Hypothalamus (tissue), 51 donors: ENCODE measurements at places on chromosomes 12 and 14.
A peak's percentile ranks its signal among the peaks of the same experiment; 100 is the strongest.

GRCh38 chr14:68507544-68508081 lies 285.3 kb downstream of the ZFP36L1 start:
- peak; percentile 11 for DNase-seq

DNA sequence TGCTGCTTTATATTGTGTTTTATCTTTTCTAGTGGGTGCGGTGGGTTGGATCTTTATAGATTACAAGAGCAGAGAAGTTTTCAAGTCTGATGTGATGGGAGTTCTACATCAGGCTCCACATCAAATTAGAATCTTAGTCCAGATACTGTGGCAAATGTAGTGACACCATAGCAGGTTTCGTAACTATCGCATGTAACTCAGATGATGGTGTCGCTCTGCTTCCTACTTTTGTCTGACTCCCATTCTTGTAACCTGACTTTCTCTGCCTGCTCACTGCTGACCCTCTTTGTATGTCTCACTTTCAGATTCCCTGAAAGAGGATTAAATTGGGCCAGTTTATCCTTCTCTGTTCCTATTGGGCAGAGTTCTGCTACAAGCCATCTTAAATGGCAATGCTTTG lies 22.8 kb upstream of the FBXO34 start:
- no peak for DNase-seq

GRCh38 chr12:52559979-52560378 lies 7.0 kb upstream of the KRT71 start:
- no peak for DNase-seq

GRCh38 chr14:50677527-50678063 lies 9.5 kb upstream of the SAV1 start:
- DNase-seq, result no peak
